Stimulated activated CD4-positive, alpha-beta T cell treated with anti-CD3 and anti-CD28 coated beads, Interleukin-2, amount 100 ng/mL, for 4 hours (primary cell): ENCODE measurements at places on chromosomes 5 and 9.

GRCh38 chr5:139263536-139263935 is 30.0 kb upstream of the MATR3 start:
- DNase-seq, result no peak

- no peak for DNase-seq
These were observed 65.7 kb downstream of the ADAMTS2 start for GRCh38 chr5:179279347-179280094.

DNA sequence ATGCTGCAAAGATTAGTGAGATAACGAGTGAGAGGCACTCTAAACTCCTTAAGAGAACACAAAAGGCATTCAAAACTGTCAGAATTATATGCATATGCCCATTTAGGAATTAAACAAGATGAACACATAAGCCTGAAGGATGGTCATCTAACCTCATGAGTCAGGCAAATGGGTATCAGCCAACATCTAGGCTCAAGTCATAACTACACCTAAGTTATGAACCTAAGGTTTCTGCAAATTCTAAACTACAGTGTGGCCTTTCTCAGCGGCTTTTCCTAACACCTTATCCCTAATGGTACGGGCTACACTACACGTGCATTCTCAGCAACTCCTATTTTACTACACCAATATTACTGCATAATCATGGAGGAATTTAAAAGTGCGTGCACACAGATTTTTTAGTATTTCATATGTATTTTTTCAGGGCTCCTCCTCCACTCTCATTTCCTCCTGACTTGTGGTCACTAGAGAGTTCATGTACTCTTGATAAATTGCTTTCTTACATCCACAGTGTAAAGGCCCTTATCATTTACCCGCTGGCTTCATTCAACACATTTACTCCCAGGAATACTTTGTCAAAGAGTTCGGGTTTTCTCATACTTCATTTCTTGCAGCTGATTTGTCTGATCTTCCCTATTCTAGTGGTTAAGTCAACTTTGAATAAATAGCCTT is 316.5 kb downstream of the BNC2 start:
- DNase-seq, result no peak

DNA sequence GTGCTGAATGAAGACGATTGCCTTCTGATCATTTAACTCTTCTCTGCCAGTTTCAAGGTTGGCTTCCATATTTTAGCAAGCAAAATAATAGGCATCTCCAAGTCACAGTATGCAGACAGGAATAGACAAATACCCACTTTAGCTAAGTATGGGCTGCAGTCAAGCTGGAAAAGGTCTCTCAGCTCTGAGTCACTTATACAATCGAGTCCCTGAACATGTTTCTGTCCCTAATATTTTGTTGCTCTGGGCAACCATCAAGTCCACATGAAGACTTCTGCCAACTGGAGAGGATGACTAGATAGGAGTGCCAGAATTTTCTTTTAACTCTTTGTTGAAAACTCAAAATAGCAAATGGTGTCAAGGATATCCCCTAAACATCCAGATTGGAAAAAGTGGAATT is 575.3 kb downstream of the RAB3C start:
- no peak for DNase-seq

DNA sequence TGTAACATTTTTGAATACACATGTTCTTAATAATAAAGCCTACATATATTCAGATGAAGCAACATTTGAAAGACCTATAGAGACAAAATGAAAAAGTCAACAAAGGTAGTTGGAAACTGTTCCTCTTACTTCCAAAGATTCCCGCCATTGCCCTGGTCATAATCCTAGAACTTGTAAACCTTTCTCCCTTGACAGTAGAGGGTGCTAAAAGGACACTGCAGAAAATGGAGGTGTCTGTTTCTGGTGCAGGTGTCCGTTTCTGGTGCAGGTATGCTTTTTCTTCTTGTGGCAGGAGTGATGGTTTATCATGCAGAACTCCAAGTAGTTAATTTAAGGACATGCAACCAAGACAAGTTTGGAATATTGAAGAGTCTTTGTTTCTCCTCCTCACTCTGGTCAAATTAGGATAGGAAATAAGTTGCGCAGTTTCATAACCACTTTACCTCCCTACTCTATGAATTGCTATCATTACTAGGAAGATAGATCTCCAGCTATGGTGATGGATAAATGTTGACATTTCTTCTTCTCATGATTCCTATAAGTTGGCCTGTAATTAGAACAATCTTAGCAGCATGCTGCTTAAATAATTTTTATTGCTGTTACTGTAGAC is 56.0 kb upstream of the FAM174A start:
- DNase-seq, result no peak

DNA sequence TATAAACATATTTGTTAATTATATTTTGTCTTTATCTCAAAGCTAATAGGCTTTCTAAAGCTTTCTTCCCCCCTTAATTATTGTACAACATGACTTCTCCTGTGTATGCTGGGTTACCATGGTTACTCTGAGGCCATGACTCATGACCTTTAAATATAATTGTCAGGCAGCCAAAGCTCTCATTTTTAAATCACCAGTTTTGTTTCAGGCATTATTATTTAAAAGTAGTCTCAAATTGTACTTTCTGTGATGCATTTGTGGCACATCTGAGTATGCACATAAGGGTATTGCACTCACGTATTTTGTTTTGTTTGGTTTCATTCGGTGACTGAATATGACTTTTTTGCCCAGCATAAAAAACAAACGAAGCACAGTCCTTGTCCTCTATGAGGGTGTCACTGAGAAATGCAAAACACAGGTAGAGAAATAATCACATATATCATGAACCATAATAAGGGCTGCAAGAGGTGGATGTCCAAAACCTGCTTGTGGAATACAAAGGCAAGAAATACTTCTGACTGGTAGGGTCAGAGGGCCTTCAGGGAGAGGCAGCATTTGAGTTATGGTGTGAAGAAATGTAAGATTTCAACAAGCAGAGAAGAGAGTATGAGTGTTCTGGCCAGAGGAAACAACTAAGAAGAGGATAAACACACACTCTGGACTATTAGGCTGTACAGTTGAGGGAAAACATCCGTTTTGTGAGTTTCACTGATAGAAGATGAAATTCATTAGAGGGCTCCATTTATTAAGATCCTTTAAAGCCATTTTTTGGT is 2.1 kb downstream of the CCDC192 start:
- no peak for DNase-seq

DNA sequence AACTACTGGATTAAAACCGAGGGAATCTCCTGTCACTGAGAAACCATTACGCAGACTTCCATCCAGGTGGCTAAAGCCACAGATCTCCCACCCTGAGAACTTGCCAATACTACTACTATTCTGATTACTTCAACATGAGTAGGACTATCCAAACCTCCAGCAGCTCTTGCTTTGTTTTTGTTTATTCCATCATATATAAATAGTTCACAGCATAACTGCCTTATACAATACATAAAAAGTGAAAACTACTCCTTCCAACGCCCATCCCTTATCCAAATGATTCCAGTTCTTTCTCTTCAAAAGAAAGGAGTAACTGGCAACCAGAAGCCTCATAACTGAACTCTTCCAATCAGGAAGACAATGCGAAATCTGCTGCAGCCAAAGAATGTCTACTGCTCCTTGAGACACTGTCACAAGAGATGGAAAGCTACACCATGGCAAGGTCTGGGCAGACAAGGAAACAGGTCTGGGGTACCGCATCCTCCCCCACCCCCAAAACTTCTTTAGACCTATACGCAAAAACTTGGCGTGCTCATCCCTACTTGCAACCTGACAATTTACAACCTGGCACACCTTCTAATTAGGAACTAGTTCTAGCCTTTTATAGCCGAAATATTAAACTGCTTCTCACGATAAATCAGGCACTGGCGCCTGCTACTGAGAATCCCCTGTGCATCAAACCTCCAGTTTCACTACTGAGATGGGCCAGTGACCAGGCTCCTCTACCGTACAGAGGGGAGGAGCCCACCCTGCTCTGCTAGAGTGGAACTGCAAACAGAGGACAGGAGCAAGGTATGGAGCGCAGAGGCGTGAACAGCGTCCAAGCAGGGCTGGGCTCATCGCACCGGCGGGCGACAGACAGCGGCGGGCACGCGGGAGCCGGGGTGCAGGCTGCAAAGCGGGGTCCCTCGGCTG is 986 bp downstream of the PLPP1 start:
- DNase-seq, result no peak

- DNase-seq, result no peak
These were observed 3.8 kb downstream of the FOXD1 start for GRCh38 chr5:73444499-73445438.

- no peak for DNase-seq
These were observed 79.4 kb downstream of the AUH start for GRCh38 chr9:91282292-91282691.

DNA sequence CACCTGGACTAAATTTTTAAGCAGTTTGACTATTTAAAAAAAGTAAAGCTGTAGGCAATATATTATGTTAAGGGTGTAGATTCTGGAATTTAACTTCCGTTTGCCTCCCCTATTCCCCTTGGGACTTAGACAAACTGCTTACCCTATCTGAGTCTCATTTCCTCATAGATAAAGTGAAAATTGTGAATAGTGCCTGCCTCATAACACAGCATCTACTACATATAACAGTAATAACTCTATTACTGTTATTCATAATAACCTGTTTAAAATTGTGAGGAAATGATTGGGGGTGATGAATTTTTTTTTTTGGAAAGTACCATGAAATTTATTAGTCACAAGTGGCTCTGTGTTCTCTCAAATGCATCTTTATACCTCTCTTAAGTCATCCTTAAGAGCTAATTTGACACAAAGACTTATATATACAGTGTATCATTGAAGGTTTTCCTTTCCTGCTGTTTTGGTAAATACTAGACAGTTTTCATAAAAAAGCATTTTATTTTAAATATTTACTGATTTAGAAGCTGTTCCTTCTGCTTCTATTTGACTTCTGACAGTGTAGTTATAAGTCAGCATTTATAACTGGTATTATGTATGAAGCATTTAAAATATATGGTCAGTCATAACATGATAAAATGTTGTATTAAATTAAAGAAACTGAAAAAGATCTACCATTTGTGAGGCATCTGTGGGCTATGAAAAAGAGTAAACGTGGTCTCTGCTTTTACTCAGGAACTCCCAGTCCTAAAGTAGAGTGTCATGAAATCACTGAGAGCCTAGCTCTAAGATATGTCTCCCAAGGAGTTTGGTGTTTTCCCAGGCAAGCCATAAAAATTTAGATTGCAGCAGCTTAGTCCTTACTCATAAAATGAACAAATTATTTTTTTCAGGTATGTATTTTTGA is 46.4 kb downstream of the MCCC2 start:
- no peak for DNase-seq

- peak; percentile 38 for DNase-seq
These were observed 34.7 kb downstream of the SHOC1 start for GRCh38 chr9:111759762-111760639.

DNA sequence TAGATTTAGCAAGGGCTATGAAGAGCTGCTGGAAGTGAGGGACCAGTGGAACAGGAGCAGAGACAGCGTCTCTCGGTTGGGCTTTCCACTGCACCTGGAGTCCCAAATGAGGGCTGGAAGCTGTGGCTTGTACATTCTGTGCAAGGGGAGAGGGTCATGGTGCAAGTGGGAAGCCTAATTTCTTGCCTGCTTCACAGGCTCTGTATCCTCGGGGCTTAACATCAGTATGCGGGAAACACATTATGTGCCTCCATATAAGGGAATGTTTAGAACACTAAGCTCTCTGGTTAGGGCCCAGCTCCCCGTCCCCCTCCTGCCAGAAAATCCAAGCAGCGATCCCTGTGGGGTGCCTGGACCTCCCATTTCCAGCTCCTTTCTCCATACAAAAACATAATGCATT is 89.0 kb upstream of the NIPAL4 start:
- no peak for DNase-seq

DNA sequence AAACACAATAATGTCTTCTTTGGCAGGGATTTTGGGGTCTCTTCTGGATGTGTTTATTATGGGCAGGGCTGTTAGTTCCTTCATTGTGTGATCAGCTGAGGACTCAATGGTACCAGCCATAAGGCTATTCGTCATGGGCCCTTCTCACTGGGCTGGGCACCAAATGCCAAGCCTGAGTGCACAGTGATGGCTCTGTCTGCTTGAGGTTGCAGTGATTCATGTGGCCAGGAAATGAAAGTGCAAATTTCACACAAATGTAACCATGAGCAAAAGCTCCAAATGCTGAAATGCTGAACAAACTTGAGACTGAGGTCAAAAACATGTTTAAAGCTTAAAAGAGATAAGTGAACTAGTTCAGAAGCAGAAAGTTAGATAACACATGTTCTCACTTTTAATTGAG is 191.0 kb downstream of the TARS1 start:
- DNase-seq, result no peak

DNA sequence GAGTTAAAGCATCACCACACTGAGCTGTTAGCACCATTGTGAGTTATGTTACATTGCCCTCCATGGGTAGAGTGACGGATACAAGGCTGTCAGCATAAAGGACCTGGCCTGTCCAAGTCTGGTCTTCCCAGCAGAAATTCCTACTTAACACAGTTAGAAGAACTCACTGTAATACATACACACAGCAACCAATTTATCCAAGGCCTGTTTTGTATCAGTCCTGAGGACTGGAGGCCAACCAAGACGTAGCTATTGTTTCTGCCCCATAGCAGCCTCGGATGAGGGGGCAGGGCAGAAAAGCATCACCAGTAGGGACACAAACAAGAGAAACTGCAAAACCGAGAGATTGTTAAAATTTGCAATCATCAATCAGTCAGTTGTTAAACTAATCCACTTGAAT is 66.0 kb upstream of the CKMT2 start:
- DNase-seq, result no peak
